ENCODE measurements at places on chromosomes 3 and 15. TPM values are rescaled to one million over a fixed set of nuclear protein-coding genes. Genes with fewer than 3 reads are reported as not detected.

GRCh38 chr3:146585156-146585555 is 20.0 kb downstream of the PLSCR5 start:
- DNase-seq: no peak

LEKR1 gene
- total RNA-seq: 0.96 TPM

DNA sequence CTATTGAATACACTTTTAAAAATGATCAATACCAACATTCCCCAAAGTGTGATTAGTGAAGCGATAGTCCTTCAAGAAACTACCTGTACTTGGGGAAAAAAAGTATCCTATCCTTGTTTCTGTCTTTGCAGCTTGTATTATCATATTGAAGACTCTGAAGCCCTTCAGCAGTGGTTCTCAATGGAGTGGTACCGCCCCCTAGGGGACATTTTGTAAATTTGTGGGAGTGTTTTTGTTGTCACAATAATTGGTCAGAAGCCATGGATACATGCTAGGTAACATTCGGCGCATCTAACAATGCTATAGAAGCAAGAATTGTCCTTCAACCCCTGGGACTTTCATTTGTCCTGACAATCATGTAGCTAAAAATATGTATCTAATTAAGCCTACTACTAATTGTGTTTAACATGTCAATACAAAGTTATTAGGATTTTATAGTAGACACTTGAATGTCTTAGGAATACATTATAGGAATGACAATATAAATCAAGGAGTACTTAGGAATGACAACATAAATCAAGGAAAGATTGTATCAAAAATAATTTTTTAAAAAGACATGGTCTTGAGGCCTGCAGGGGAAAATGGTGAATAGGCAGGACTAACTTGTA is 53.7 kb downstream of the NMD3 start:
- peak; percentile 56 for DNase-seq

DNA sequence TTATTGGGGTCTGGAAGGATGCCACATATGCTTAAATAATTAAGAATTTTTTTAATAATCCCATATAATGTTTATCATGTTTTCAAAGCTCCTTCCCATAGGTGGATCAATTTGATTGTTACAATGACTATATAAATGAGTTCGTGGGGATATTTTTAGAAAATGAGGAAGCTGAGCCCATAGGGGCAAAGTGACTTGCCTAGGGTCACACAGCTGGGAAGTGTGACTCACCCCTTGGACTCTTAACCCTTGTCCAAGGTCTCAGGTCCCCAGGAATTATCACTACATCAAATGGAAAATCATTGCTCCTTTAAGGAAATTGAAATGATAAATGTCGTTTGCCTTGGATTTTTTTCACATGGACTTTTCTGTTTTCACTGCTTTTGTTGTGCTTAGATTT is 161.2 kb upstream of the RGMA start:
- no peak for DNase-seq

MUSTN1 gene
- 0.22 TPM for total RNA-seq

ZIC4 gene
- 1.4 TPM for total RNA-seq

DNA sequence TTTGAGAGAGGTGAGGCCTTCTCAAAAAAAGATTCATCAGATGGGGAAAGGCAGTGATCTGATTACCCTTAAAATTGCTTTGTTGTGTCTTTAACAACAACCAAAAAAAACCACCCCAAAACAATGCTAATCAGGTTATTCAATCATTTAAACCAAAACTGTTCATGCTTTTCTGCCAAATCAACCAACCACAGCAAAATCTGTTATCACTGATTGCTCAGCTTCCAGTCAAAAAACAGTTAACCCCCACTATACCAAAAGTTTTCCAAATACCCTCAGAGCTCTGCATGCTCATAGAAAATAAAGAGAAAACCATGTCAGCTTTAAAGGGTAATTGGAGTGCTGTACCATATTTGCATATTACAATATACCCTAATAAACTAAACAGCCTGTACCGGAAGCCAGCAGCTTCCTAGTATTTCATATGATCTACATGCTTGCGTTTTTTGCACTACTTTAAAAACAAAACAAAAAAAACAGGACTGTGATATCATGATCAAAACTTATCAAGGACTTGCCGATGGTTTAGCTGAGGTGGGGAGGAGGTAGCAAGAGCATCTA is 22.8 kb downstream of the SATB1 start:
- no peak for DNase-seq

GRCh38 chr15:86036243-86036642 is 43.4 kb upstream of the AGBL1 start:
- DNase-seq: no peak

SCG3 gene
- not detected for total RNA-seq

- no peak for DNase-seq
Measured at GRCh38 chr3:69343875-69344274, 42.0 kb downstream of the FRMD4B start.

Data from A172 (cell line).